ENCODE measurements at places on chromosomes 2 and 18.

- peak; percentile 7 for DNase-seq
Observed at GRCh38 chr2:112465382-112465781, 16.6 kb upstream of the TTL start.

DNA sequence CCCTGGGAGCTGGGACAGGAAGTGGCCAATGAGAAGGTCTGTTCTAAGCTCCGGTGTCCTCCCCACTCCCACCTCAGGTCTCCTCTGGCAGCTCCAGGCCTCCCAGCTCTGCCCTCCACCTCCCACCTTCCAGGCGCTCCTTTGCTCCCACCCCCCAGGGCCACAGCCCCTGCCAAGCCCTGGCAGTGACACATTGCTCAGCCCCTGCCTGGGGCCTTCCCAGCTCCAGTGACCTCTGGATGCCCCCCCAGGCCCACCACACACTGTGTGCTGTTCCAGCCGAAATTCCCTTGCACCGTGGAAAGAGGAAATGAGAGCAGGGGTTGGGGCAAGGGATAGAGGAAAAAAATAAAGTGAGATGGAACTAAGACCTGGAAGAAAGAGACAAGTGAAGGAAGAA, 289.6 kb downstream of the CYP26B1 start:
- DNase-seq, result no peak

DNA sequence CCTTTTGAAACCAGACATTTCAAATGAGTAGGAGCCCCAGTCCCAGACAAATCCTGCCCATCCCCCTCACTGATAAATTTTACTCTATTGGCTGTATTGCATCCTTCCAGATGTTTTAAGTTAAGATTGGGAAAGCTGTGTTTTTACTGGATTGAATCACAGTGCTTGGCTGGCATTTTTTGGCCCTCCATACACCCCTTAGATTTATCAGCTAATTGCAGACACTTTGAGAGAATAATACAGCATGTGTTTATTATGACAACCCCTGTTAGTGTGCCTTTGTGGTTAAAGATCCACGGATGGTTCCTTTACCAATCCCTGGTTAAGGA, 74.9 kb downstream of the ANTXR1 start:
- peak; percentile 38 for DNase-seq

GRCh38 chr2:197113275-197113711, 186.8 kb upstream of the PGAP1 start:
- no peak for DNase-seq

GRCh38 chr2:95271381-95271971, 2.8 kb upstream of the PROM2 start:
- DNase-seq, result no peak

GRCh38 chr18:3035635-3036034, 22.7 kb upstream of the LPIN2 start:
- DNase-seq, result no peak

GRCh38 chr2:229296536-229296935, 25.4 kb upstream of the PID1 start:
- DNase-seq, result no peak

GRCh38 chr18:25724121-25724520, 366.3 kb downstream of the SS18 start:
- no peak for DNase-seq

GRCh38 chr2:159362816-159363251, 76.3 kb upstream of the WDSUB1 start:
- no peak for DNase-seq

GRCh38 chr2:70303186-70303585, 1.3 kb upstream of the FAM136A start:
- no peak for DNase-seq

- DNase-seq, result no peak
Observed at GRCh38 chr18:11162462-11162861, 13.1 kb upstream of the PIEZO2 start.

GRCh38 chr2:157932480-157933159, 56.5 kb upstream of the ACVR1 start:
- DNase-seq, result no peak

GRCh38 chr2:102337012-102337411, 18.6 kb upstream of the IL18R1 start:
- no peak for DNase-seq

DNA sequence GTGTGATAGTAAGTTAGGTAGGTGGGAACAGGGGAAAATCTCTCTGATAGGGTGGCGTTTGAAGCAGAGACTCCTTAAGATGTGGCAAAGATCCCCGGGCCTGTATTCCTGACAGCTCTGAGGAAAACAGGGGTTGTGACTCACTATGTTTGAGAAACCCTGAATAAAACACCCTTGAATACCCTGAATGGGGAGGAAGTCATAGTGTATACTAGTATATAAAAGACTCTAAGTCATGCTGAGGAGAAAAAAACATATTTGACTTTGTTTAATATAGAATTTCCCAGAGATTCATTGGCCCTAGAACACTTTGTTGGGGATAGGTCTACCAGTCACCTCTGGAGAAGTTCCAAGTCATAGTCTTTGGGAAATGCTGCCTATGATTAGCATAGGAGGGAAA, 590.9 kb downstream of the IRS1 start:
- DNase-seq, result no peak

DNA sequence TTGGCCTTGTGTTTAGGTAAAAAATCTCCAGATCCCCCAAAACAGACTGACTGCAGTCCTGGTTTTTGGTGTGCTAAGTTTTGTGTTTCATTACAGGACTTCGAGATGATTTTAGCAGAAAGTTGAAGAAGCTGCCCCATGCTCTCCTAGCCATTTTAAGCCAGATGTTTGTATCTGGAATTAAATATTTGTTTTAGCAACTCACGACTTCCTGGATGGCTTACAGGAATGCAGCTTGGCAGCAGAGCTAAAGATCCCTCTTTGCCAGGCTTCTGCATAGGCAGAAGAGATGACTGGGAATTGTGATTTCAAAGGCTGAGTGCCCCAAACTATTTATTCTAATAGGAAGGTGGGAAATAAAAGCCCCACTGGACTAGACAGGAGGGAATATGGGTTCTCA, 31.1 kb downstream of the ONECUT2 start:
- no peak for DNase-seq

GRCh38 chr18:69257861-69258458, 142.7 kb upstream of the DOK6 start:
- DNase-seq, result peak; percentile 90

- peak; percentile 89 for DNase-seq
Observed at GRCh38 chr2:47043142-47043890, 111.8 kb downstream of the STPG4 start.

DNA sequence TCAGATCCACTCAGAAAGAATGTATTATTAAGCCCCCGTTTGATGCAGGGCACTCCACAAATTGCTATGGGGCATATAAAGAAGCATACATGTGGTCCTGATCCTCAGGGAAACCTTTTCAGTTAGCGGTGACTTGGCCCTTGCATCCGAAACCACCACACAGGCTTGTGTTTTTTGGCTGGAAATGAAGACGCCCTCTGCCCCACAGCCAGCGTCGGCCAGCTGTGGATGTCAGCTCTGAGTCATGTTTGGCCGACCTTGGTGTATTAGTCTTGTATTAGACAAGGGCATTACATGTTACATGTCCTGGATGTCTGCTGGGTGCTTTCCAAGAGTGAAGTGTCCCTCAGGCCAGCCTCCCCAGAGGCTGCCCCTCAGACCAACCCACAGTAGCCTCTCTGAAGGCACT, 107.6 kb upstream of the MAP3K20 start:
- no peak for DNase-seq

DNA sequence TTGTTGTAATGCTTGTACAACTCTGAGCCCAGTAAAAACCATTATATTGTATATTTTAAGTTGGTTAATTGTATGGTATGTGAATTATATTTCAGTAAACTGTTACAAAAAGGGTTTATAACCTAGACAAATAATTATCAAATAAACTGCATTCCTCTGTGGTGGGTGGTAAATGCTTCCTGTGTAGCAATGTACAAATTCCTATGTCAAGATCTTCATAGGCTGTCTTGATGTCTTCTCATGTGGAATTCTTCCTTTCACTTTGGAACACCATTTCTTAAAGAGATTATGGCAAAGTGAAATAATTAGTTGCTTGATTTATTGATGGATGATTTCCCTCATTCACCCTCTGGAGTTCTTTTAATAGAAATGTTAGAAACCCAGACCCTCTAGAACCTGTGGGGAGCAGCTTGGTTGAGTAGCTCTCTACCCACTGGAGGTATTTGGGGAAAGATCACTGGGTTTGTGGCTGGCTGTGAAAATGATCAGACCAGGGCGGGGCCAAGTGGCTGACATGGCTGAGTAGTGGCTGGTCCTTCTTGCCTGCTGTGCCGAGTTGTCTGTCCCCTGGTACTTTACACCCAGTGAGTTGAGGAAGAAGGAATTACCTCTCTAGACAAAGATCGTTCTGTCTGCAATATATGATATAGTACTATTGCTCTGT, 22.4 kb upstream of the MGAT5 start:
- DNase-seq, result no peak

GRCh38 chr2:230947908-230948365, 22.9 kb upstream of the GPR55 start:
- no peak for DNase-seq

DNA sequence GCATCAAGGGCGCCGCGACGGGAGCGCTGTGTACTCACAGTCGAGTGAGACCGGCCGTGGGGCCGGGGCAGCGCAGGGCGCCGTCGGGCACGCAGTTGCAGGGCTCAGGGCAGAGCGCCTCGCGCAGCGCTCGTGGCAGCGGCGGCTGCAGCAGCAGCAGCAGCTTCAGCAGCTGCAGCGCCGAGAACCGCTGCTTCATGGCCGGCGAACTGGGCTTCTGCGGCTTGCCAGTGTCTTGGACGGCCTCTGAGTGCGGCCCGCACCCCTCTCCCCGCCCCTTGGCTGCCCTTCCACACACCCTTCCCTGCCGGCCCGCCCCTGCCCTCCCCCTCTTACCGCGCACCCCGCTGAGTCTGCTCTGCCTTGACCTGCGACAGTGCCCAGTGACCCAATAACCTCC, at the start of gene LHCGR:
TSS of gene LHCGR (minus strand) at position 252 of the 400 bp plus-strand sequence. CDS start at position 199, 53 bp downstream.
- no peak for DNase-seq

DNA sequence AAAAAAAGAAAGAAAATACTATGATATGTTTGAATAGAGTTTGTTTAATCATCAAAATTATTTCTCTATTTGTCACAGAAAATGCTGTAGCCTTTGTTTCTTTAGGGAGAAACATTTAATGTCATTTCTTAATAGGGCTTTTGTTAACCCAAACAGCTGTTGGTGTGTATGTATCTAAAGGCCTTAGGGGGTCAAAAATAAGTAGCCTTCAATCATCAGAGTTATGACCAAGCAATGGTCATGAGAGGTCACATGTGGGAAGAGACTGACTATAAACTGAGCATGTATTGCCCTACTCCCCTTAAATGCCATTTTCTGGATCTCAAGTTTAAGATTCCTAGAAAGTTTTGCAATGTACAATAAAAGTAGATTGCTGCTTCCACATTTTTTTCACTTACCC, 22.7 kb downstream of the HNMT start:
- DNase-seq, result no peak

- DNase-seq, result no peak
Observed at GRCh38 chr18:70197844-70198243, 7.6 kb downstream of the RTTN start.

- DNase-seq, result no peak
Observed at GRCh38 chr2:224472137-224472536, 70.2 kb upstream of the FAM124B start.

DNA sequence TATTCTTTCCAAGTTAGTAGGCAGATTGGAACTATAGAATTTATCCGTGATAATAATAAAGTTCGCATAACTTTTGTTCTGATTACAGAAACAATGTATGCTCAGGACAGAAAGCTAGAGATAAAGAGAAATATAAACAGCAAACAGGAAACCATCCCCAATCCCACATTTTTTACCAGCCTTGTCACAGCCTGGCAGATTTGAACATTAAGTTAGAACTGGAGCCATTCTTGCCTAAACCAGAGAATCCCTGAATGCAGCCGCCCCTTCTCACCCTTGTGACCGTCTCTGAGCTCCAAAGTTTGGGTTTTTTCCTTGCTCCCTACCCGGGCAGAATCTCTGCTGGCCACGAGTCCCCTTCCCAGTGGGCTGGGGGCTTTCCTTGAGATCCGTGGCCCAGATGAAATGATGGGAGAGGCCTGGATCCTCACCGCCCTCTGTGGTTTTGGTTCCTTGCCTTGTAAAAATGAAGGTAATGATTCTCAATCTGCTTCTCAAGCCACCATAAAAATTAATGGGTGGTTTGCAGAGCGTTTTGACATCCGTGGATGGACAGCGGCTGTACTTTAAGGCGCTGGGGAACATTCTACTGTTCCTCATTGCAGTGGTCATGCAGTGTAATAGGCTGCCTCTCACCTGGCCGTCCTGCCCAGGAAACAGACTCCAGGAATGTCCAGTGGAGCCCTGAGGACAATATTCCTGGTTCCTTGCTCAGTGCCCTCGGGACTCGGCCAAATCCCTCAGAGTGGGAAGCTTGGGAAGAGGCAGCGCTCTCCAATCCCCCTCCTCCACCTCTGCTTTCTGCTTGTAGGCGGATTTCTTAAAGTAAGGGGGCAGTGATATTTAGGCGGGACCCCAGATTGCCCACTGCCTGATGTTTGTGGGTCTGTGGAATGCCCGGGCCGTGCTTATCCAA, 1.6 kb downstream of the SH3BP4 start:
- DNase-seq, result no peak

- DNase-seq, result no peak
Observed at GRCh38 chr2:111116011-111116746, 4.5 kb upstream of the BCL2L11 start.

- DNase-seq, result no peak
Observed at GRCh38 chr18:74395648-74396154, 61.4 kb downstream of the DIPK1C start.

DNA sequence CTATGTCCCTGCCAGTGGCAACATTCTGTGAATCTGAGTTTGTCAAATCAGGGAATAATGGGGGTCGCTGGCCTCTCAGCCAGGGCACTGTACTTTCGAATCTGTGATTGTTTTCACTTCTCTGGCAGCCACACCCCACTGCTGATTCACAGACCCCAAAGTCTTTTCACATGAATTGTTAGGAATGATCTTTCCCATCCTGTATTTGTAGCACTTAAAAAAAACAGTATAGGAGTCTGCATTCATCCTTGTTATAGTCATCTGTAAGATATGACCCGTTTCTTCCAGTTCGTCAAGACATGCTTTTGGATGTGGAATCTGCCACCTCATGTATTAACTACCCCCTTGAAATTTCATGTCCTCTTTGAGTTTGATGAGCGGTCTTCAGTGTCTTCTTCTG, 928 bp downstream of the NAGK start:
- DNase-seq, result no peak

- DNase-seq, result no peak
Observed at GRCh38 chr2:31254237-31255203, 20.6 kb downstream of the EHD3 start.

GRCh38 chr18:63255435-63255834, 64.1 kb downstream of the BCL2 start:
- no peak for DNase-seq

GRCh38 chr2:181393472-181393871, 63.7 kb upstream of the ITGA4 start:
- peak; percentile 31 for DNase-seq

- DNase-seq, result no peak
Observed at GRCh38 chr2:65380255-65380654, 52.1 kb downstream of the SPRED2 start.

Measured in GM04504 (cell line).